Panc1 (cell line): ENCODE measurements at places on chromosomes 7 and 10. TPM values are rescaled to one million over a fixed set of nuclear protein-coding genes. Genes with fewer than 3 reads are reported as not detected.

Gene SSBP1
- total RNA-seq, result 174 TPM

Gene PRKG1
- 0.92 TPM for total RNA-seq

Gene FXYD4
- not detected for total RNA-seq

Gene RNF148
- not detected for total RNA-seq

DNA sequence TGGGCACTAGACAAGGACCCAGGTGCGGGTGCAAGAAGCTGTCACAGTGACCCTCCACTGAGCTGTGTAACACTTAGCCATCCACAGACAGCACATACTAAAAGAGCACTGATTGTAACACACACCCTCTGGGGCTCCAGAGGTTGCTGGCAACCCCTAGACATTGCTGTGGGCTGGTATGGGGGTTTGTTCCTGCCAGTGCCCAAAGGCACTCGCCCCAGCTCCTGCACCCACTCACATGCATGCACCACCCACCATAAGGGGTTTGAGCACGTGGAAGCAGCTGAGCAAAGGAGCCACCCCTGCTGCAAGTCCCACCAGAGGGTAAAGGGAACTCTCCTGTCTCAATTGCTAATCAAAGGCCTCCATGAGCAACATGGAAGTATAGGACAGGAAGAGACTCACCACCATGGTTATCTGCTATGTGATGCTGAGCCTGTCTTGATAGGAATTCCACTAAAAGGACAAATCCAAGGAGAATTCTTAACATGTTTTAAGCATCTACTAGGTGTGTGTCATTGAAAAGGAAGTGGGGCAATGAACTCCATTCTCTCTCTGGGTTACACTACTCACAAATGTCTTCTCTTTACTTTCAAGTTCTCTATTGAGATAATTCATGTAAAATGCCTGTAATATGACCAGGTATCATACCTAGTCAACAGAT, 103.1 kb downstream of the GFRA1 start:
- no peak for DNase-seq

DNA sequence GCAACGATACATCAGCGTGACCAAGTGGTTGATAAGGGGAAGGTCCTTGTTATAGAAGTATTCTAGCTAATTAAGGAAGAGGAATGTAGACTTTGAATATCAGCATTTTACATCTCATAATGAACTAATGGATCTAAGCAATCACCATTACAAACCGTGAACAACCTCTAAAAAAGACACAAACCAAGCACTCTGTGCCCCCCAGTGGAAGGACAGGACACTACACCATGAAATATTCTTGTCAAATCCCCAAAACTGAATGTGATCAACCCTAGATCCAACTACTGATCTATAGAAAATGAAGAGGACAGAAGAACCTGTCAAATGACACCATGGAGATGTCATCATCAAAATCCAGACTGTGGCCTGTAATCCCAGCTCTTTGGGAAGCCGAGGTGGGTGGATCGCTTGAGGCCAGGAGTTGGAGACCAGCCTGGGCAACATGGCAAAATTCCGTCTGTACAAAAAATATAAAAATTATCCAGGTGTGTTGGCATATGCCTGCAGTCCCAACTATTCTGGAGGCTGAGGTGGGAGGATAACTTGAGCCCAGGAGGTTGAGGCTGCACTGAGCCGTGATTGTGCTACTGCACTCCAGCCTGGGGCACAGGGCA, 111.3 kb upstream of the CARD11 start:
- DNase-seq, result peak; percentile 27

- DNase-seq, result no peak
Observed at GRCh38 chr7:131689662-131690234, 133.3 kb upstream of the PODXL start.

- DNase-seq, result no peak
Observed at GRCh38 chr10:131871673-131872005, 29.2 kb upstream of the PPP2R2D start.

- DNase-seq, result no peak
Observed at GRCh38 chr10:22244001-22244400, 26.2 kb upstream of the EBLN1 start.

GRCh38 chr7:16891338-16891737, 9.6 kb upstream of the AGR3 start:
- peak; percentile 65 for DNase-seq

DNA sequence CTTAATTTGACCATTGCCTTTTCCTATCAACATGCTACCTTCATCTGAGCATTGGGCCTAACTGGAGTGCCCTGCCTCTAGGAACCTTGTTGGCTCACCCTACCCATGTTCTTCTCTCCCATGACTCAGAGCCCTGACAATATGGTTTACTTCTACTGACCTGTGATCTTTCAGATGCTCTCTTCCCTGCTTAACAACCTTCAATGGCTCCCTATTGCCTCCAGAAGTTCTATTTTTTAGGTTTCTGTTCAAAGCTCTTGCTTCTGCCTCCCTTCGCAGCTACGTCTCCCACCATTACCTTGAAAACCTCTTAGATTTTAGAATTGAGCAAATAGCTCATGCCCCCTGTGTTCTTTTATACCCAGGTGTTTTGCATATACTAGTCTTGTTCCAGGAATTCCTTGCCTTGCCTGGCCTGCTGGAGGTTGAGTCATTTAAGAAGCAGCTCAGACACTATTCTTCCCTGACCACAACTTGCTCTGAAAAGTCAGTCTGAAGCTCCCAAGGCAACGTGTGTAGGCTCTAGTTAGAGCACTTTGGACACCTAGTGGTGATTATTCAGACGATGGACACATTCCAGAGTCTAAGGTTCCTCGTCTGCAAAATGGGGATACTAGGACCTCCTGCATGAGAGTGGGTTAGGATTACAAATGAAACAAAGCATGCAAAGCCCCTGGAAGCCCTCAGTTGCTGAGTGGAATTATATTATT, 64.4 kb upstream of the EMX2 start:
- peak; percentile 30 for DNase-seq

DNA sequence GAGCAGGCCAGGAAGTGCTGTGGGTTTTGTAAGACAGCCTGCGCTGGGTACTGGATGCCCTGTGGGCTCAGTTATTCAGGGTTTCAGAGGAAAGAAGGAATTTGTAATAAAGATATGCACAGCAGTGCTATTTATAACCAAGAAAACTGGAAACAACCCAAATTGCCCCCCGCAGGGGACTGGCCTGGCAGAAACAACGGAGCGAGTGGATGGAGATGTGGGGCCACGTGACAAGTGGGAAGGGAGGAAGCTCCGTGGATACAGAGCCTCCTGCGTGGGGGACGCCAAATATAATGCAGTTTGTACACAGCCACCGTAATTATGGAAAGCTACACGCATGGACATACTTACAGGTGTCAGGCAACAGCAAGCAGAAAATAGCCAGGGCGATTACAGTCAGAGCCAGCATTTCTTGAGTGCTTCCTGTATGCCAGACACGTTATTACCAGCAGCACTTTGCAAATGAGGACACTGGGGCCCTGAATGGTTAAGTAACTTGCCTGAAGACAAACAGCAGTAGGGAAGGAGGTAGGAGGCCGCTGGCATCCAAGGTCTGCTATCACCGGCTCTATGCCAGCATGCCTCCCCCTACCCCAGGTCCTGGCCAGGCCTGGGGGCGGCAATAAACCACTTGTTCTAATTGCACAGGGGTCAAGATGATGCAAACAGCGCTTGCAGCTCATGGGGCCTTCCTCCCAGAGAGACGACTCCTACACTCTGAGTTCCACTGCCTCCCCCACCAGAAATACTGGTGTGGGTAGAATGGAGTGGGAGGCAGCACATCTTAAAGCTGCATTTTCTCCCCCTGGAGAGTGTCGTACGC, 8.7 kb upstream of the CAMK2B start:
- DNase-seq, result no peak

DNA sequence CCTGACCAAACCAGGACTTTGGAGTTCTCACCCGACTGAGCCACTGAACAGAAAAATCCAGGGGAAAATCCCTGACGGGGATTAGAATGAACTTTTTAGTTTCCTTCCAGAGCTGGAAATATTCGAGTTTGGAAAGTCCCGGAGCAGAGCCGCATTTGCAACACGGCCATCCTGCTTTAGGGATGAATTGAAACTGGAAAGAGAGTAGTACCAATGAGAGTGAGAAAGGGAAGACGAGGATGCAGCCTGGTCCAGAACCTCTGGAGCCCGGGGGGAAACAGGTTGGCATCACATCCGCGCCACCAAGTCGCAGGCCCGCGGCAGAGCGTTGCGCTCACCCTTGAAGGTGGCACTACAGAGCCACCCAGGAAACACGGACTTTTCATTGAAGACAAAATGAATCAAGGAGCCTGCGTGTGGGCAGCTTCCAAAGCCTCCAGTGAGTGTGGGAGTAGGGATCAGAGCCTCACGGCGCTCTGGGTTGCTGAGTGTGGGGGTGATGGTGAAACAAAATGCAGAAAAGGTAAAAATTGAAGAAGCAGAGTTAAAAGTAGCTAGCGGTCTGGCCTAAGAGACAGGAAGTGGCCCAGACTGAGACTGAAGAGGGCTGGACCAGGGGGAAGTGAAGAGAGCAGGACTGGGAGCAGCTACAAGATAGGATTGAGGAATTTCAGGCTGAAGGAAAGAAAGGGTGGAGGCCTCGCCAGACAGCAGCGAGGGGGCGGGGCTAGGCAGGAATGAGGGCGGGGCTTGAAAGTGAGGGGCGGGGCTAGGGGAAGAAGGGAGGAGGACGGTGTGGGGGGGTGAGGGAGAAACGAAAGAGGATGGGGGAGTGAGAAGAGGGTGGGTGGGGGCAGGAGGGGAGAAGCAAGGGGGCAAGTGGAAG, 1.8 kb downstream of the SMURF1 start:
- DNase-seq, result no peak

DNA sequence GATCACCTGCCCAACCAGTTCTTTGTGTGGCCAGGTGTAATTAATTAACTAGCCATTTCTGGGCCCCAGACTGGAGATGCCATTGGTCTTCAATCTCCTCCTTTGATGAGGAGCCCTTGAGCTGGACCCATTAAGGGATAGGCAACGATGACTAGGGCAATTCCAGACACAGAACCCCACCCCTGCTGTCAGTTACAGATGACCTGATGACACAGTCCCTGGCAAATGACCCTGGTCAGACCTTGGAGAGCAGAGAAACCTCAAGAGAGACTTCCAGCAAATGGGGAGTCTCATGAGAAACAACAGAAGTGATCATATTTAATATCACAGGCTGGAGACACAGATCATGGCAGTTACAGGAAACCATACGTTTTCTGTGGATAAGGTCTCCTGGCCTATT, 101.8 kb upstream of the TCF7L2 start:
- DNase-seq, result no peak

- no peak for DNase-seq
Observed at GRCh38 chr10:34178756-34179155, 636.3 kb downstream of the PARD3 start.

GRCh38 chr7:74466196-74466813, 12.6 kb downstream of the GTF2IRD1 start:
- no peak for DNase-seq

DNA sequence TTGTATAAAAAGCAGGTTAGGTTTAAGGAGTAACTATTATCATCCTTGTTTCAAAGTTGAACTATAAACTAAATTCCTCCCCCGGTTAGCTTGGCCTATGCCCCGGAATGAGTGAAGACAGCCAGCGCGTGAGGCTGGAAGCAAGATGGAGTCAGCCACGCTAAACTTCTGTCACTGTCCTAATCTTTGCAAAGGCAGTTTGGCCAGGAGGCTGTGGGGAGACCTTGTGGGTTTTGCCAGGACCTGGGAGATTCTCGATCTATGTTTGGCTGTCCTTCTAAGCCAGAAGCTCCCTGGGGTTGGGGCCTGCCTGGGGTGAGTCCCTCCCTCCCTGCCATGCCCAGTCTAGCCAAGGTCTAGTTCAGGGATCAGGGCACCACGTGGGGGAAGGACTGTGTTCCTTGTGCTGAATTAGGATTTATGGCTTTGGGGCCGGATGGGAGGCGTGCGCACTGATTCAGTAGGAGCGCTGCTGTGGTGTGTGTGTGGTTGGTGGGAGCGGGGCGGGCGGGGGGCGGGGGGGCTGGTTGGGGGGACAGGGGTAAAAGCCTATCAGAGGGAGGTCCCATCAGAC, 871 bp upstream of the GTF2IRD1 start:
- DNase-seq, result no peak

DNA sequence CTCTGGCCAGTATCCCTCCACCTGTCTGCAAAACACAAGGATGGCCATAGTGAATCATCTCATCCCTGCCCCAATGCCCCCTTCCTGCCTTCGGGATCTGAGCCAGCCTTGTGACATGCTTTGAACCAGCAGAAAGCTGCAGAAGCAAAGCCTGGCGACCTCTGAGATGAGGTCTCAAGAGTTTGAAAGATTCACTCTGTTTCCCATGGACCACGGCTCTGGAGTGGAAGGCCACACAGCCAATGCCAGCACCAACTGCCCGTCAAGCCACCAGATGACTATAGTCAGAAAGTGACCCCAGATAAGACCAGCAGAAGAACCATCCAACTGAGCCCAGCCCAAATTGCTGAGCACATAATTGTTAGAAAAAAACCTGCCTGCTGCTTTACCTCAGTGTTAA, 193.9 kb upstream of the PPP2R2D start:
- no peak for DNase-seq
